ENCODE measurements at places on chromosomes 4 and X.

- DNase-seq: peak; percentile 11
Observed at GRCh38 chr4:38673130-38673978, 9.4 kb downstream of the KLF3 start.

DNA sequence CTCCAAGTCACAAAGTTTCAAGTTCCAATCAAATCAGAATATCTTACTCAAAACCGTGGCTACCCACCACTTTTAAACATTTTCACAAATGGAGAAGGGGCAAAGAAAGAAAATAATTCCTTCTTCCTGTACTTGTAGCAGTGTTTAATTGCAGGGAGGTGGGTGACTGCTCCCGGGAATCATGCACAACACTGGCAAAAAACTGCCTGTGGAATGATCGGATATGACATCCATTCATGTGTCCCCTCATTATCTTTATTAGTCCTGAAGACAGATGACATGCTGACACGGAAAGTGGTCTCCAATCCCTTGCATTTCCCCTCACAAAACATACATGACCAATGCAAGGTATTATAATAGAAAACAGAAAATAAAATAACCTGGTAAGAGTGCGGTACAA, 2.0 kb downstream of the TSPAN5 start:
- no peak for DNase-seq

DNA sequence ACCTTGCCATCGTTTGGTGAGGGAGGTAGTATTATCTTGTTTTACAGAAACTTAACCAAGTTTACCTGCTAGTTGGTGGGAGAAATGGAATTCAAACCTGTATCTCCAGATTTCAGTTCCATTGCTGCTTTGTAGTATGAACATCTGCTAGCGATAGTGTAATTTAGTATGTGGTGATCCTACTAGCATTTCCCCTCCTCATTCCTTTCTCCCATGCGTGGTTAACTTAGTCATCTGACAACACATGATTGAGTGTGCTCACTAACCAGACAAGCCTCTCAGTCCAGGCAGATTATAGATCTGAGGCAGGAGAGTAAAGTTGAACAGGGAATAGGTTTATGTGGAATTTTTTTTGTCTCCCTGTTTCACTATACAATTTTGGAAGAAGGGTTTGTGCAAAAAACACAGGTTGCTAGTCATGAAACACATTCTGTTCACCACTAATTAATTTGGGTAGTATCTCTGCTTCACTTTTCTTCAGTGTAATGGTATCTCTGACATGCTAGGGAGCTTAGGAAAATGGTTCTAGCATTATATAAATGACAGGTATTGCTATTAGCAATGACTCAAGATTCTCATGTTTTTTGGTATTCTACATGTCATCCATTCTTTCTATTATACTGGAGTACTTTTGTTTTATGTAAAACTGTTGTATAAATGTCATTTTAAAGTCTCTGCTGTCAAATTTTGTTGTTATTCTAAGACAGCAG, 21.7 kb downstream of the RBPJ start:
- no peak for DNase-seq

GRCh38 chr4:144575181-144575580, 70.8 kb upstream of the HHIP start:
- DNase-seq: peak; percentile 30

- DNase-seq: peak; percentile 34
Observed at GRCh38 chr4:56386091-56386490, 1.2 kb downstream of the AASDH start.

DNA sequence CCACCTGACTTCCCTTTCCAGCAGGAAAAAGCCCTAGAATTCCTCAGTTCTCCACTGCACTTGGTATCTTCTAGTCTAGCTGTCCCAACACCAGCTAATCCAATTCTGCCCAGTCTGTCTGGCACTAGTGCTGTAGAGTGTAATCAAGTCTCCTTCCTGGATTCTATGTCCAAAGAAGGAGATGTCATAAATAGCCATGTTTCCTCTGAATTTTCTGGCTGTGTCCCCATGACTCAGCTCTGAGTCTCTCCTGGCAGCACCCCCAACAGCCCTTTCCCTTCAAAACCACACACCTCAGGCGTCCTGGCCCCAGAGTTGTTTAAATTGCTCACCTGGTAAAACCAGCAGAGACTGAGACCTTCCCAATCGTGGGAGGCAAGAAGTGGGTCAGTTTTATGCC, 197.2 kb downstream of the GRXCR1 start:
- no peak for DNase-seq

DNA sequence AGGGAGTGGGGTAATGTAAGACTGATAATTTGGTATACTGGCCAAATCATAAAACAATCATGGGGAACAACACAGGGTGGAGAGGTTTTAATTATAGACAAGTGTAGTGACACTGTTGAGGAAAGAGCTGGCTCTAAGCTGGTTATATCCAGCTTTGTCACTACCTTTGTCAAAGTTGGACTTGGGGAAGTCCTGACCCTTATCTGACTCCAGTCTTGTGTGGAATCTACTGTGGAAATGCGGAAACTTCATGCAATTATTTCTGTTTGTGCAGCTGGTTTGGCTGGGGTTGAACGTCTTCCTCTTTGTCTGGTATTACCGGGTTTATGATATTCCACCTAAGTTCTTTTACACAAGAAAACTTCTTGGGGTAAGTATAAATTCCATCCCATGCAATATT, 2.0 kb downstream of the CYBB start:
- DNase-seq: no peak

DNA sequence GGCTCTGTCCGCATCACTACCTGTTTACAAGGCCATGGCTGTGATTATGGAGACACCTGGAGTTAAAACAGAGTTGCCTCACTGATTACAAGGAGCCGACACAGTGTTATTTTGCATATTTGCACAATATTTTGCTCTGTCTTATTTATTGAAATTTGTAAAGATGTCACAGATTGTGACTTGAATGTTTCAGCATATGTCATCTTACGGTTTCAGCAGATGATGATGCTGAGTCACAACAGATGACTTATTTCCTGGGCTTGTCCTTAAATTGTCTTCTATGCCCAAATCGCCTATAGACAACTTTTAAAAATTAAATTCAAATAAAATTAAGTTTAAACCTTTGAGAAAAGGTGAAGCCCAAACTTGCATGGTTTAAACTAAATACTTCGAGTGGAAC, 87.1 kb upstream of the INPP4B start:
- DNase-seq: no peak

DNA sequence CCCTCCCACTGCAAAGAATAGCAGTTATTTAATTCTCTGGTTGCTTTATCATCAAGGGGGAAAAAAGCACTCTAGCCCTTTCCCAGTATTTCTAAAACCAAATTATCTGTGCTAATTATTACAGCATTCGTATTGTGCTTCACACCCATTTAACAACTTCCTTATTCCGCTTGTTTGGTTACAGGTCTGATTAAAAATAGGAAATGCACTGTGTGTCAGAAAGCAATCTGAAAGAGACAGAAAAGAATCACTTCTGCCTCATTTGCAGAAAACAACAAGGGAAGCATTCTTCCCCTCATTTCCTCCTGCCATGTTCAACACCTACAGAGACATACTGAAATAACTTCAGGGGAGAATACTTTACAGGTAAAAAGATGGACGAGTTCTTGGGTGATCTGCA, 114.9 kb upstream of the MAP3K15 start:
- peak; percentile 46 for DNase-seq

- no peak for DNase-seq
Observed at GRCh38 chrX:133495464-133496391, 80.4 kb upstream of the GPC4 start.

DNA sequence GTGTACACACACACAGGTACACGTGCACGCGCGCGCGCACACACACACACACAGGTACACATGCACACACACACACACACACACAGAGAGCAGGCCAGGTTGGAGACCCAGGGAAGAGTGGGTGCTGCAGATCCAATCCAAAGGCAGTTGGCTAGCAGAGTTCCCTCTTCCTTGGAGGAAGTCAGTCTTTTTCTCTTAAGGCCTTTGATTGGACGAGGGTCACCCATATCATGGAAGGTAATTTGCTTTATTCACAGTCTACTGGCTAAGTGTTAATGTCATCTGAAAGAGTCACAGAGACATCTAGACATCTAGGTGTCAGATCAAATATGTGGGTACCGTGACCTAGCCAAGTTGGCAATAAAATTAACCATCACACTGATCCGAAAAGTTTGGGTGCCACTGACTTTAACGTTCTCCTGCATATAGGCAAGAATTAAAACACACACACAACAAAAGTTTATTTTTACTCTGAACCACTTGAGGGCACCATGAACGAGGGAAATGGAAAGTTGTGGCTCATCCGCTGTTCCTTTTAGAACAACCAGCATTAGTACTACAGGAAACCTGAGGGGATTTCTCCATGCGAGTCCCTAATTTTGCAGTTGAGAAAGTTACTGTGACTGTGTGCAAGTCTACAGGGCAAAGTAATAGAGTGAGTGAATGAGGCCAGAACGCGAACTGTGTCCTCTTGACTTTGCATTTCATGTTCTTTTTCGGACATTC, 66.0 kb upstream of the STOX2 start:
- peak; percentile 23 for DNase-seq

- DNase-seq: no peak
Observed at GRCh38 chr4:2947926-2948325, 15.3 kb downstream of the NOP14 start.

GRCh38 chr4:159460371-159460770, 357.5 kb downstream of the RAPGEF2 start:
- no peak for DNase-seq

DNA sequence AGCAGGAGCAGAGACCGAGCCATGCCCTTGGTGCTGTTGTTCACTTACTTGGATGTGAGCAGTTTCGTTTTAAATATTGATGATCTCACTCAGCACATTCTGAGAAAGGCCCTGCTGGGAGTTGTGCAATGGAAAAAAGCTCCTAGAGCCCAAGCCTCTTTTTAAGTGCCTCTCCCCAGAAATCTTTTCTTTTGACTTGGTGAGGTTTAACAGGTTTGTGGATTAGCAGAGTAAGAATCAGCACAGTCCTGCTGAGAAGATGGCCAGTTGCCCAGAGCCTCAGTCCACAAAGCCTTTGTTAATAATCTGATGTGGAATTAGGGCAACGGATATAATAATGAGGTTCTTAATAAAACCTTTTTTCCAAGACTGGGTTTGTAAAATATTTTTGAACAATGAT, 157.5 kb upstream of the ATP6AP2 start:
- no peak for DNase-seq

GRCh38 chr4:151199319-151200190, 77.4 kb upstream of the PRSS48 start:
- no peak for DNase-seq

DNA sequence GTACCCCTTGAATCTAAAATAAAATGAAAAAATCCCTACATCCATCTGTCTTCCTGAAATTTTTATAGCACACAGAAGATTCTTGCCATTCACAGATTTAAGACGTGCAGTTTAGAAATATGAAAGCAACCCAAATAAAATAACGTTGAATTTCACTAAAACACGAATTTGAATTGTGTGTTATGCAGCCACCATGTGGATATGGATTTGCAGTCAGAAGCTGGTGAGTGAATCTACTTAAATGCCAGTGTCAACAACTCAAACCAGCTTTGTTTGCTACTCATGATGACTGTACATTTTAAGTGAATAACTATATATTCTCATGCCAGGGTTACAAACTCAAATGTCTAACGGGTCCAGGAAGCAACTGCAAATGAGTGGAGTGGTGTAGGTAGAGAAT, 173.0 kb upstream of the HAND2 start:
- no peak for DNase-seq

DNA sequence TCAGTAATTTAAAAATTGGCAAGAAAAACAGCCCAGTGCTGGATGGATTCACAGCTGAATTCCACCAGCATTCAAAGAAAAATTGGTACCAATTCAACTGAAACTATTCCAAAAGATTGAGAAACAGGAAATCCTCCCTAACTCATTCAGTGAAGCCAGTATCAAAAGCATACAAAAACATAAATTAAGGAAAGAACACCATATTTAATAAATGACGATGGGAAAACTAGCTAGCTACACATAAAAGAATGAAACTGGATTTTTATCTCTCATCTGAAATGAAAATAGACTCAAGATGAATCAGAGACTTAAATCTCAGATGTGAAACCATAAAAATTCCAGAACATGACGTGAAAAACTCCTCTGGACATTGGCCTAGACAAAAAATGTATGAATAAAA, 516.8 kb upstream of the SPANXN1 start:
- no peak for DNase-seq

- DNase-seq: no peak
Observed at GRCh38 chr4:164606478-164606877, 147.5 kb upstream of the SMIM31 start.

DNA sequence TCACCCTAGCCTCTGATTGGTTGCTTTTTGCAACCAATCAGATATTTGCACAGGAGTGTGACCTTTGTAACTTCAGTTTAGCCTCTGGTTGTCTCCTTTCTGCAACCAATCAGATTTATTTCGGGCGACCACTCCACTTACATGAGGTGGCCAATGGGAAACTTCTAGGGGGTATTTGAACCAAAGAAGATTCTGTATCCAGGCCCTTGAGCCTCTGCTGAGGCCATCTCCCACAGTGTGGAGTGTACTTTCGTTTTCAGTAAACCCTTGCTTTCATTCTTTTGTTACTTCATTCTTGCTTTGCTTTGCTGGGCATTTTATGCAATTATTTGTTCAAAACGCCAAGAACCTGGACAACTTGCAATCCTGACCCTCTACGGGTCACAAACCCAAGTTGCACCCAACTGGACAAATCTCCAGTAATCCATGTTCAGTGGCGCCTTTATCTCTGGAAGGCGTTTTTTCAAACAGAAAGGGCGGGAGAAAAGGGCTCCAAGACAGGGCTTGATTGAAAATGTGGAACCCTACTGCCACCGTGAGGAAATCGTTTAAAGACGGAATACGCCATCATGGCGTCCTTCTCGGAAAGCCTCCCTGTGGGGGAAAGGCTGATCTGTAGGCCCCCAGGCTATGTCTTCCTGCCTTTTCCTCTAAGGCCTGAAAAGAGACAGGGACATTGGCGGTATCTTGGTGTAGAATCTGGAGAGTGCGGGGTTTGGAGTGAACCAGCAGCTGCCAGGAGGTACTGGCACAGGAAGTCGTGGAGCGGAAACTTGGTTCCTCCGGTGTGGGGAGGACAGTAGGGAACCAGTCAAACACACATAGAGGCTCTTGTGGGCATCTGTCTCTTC, 184.6 kb downstream of the OR13H1 start:
- DNase-seq: peak; percentile 93

All from NCI-H1417 (cell line).